ENCODE measurements at places on chromosomes 2 and 18.

- no peak for DNase-seq
Observed at GRCh38 chr2:552906-553305, 124.3 kb downstream of the TMEM18 start.

- DNase-seq = peak; percentile 16
Observed at GRCh38 chr2:1210352-1210751, 202.9 kb upstream of the TPO start.

GRCh38 chr18:50154420-50154819, 40.5 kb downstream of the MYO5B start:
- no peak for DNase-seq

DNA sequence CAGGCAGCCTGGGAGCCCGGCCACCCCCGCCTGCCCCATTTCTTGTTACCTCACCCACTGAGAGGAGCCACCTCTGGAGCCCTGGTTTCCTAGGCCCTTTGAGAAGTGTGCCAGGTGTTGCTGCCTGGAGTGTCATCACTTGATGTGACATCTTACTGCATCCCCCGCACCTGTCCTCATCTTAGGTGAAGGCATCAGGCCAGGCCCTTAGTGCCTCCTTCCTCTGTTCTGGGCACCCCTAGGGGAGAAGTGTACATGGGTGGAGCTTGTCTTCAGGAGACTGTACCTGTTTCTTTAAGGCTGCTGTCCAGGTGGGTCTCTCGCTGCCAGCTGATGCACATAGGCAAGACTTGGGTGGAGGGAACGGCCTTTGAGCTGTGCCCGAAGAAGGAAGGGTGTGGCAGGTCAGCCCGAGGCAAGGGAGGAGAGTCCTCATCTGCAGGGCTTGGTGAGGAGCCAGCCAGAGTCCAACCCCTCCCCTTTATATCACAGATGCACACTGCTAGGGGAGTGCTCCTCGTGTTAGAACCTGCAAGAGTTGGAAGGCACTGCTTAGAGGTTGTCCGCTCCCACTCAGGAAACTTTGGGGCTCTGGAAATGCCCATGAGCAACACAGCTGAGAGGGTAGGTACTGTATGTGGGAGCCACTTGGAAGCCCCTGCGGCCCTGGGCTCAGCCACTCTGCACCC, 45.9 kb downstream of the NCK2 start:
- no peak for DNase-seq
